ENCODE measurements at places on chromosomes 1 and 21. TPM values are rescaled to one million over a fixed set of nuclear protein-coding genes. Genes with fewer than 3 reads are reported as not detected.

Gene C1orf115
- total RNA-seq, result 6.0 TPM

Gene KCNN3
- total RNA-seq, result 0.83 TPM

Gene MMEL1
- 0.59 TPM for total RNA-seq

Gene PIK3R3
- total RNA-seq, result 11.4 TPM

- no peak for DNase-seq
Observed at GRCh38 chr1:180630408-180631193, 1.2 kb upstream of the XPR1 start.

- peak; percentile 63 for DNase-seq
Observed at GRCh38 chr21:33023574-33024200, 2.0 kb upstream of the OLIG2 start.

- DNase-seq, result peak; percentile 73
Observed at GRCh38 chr1:160997323-160998038, 23.5 kb downstream of the F11R start.

DNA sequence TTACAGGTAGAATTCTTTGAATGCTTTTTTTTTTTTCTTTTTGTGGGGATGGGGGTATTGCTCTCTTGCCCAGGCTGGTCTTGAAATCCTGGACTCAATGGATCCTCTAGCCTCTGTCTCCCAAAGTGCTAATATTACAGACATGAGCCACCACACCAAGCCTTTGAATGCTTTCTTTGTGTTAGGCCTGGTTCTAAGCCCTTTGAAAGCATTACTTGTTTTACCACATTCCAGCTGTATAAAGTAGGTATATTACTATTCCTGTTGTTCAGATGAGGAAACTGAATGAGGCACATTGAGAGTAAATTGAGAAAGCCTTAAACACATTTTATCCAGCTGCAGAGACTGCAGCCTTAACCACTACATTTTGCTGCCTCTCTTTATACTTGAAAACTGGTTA is 841.8 kb upstream of the ADGRL4 start:
- DNase-seq, result no peak

- no peak for DNase-seq
Observed at GRCh38 chr1:20823845-20824244, 36.7 kb upstream of the HP1BP3 start.

GRCh38 chr21:38139380-38140168 is 117.2 kb upstream of the KCNJ15 start:
- no peak for DNase-seq

DNA sequence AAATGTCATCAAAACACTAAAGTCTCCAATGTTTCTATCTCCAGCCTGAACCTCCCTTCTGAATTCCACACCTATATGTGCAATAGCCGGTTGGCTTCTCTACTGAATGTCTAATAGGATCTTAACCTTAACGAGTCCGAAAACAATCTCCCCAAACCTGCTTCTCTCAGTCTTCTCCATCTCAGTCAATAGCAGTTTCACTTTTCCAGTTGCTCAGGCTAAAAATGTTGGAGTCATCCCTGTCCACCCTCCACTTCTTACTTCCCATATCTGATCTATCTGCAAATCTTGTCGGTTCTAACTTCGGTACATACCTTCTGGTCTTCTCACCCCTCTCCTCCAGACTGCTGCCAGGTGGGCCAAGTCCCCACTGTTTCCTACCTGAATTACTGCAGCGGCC is 25.5 kb upstream of the CITED4 start:
- DNase-seq, result no peak

- no peak for DNase-seq
Observed at GRCh38 chr1:151369621-151370048, 2.9 kb downstream of the SELENBP1 start.

- no peak for DNase-seq
Observed at GRCh38 chr1:1183221-1183747, 9.6 kb downstream of the TTLL10 start.

- no peak for DNase-seq
Observed at GRCh38 chr21:27476696-27477095, 509.8 kb upstream of the ADAMTS5 start.

- no peak for DNase-seq
Observed at GRCh38 chr1:1677718-1678580, 14.6 kb downstream of the SLC35E2B start.

DNA sequence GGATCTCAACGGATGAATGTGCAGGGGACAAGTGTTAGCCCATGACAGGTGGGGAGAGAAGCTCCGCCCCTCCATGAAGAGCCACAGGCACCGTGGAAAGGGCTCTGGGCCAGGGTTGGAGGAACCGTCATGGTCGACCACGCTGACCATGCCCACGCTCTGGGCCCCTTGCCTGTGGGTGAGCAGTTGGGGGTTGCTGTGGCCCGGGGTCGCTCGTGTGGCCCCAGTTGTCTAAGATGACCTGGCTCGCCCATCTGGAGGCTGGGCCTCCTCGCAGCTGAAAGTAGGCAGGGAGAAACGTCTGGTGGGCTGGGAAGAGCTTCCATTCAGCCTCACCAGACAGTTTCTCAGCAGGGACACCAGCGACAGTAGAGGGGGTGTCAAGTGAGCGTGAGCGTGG is 13.1 kb upstream of the UTS2 start:
- no peak for DNase-seq
